ENCODE measurements at places on chromosomes 6 and 20.

- DNase-seq, result peak; percentile 37
These were observed 11.5 kb upstream of the MEP1A start for GRCh38 chr6:46781478-46782378.

DNA sequence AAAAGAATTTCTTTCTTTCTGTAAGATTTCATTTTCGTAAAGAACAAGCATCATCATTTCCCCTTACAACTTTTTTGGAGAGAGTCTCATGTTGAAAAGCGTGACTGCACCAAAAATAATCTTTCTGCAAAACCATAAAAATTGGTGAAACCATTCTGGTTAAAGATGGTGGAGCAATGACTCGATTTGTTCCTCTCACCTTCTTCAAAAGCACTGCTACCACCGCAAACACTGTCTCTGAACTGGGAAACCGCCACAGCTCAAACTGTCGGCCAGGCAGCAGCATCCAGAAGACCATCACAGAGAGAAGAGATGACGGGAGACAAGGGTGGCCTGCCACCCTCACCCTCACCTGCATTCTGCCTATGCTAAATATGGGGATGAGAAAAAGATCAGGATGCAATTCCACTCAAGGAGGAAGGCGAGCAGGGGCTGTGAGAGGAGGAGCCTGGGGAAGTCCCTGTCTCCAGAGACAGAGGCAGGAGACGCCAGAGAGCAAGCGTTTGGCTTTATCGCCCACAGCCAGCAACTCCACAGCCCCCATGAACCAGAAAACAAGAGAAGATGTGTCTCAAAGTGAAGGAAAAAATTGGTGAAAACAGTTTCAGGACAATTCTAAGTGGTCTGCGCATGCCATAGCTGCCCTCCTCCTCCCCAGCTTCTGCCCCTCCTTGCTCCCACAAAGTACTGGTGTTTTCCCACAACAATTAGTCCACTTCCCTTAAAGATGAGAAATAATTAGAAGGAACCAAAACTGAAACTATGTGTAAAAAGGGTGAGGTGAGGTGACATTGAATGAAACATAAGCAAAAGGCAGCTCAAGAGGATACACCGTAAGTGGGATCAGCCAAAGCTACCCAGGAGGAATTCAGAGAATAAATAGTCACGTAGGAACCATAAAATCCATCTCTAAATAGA is 255.5 kb downstream of the KIF16B start:
- DNase-seq, result no peak

- no peak for DNase-seq
These were observed 93.2 kb downstream of the FOXO3 start for GRCh38 chr6:108653949-108654348.

DNA sequence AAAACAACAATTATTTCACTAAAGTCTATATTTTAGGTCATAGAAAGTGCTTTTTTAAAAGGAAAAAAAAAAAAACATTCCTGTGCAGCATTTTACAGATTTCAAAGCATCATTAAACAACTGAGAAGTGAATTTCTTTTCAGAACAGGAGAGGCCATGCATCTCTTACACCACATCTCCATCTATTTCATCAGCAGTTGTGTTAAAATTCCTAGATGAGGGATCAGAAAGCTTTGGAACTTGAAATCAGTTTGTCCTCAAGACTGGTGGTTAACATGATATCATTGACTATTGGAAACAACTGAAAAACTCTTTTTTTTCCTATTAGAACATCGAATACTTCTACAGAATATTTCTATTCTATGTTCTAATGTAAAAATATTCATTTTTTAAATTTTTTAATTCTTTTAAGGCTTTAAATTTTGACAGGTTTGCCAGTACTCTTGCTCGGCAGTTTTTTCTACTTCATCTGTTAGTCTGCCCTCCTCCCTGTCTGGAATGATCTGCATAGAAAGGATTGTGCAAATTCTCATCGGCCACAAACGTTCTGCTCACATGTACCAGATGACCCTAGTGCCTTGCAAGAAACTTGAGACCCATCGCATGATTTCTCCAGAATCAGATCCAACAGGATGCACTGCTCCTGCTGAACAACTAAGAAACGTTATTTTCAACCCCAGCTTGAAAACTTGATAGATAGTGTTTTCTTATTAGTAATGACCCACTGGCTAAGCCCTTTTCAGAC is 411.0 kb upstream of the AGPAT4 start:
- no peak for DNase-seq

GRCh38 chr6:18118330-18118729 is 4.1 kb downstream of the NHLRC1 start:
- no peak for DNase-seq

DNA sequence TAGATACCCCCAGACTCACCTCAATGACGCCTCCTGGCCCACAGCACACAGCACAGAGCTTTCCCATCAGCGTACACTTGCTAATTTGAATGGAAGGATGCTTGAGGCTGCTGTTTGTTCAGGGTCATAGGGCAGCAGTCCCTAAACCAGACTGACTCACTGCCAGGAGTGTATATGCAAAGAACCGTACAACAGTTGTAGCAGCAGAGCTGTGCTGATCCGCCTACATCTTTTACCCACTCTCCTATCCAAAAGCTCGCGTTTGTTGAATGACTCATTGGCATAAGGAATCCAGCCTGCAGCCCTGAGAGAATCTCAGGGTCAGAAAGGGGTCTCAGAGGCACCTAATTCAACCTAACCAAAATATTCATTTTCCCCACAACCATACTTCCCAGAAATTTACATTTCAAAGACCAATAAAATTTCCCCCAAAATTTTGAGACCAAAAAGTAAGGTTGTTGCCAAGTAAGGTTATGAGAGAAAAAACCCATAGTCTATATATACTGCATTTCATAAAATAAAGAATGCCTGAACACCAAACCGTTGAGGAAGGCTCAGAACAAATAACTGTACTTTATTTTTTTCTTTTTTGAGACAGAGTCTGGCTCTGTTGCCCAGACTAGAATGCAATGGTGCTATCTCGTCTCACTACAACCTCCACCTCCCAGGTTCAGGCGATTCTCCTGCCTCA is 35.3 kb upstream of the CCND3 start:
- no peak for DNase-seq

Measured in CD4-positive, alpha-beta T cell treated with Interleukin-4 for 1 hour (primary cell).